ENCODE measurements at places on chromosomes 7 and 10. TPM values are rescaled to one million over a fixed set of nuclear protein-coding genes. Genes with fewer than 3 reads are reported as not detected.

Gene MYL10
- not detected for total RNA-seq

Gene CCL24
- not detected for total RNA-seq

Gene JAZF1
- total RNA-seq = 6.3 TPM

Gene ZNF485
- total RNA-seq = 1.6 TPM

Gene PRPS1L1
- total RNA-seq = not detected

Gene LDB3
- 0.06 TPM for total RNA-seq

Gene TET1
- 0.90 TPM for total RNA-seq

Gene PSMG3
- total RNA-seq = 70.7 TPM

Gene RAPGEF5
- 0.25 TPM for total RNA-seq
